A549 (cell line): ENCODE measurements at places on chromosomes 6 and 20. TPM values are rescaled to one million over a fixed set of nuclear protein-coding genes. Genes with fewer than 3 reads are reported as not detected.

DNA sequence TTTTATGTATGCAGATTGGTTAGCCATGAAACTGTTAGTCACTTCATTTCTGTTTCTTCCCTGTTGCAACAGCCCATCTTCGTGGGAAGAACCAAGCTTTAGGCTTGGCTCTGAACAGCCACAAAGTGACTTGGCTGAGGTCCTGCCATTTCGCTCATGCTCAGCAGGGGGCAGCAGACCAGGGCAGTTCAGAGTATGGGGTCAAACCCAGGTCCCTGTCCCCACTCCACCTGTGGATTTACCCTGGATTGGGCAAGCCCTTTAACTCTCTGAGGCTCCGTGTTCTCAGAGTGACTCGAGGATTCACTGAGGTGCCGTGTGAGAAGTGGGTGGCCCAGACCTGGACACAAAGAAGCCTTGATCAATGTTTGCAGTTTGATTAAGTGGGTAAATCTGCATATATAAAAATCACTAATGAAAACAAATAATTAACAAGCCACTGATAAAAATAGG, 19.8 kb upstream of the MAP1LC3A start:
- no peak for DNase-seq

DNA sequence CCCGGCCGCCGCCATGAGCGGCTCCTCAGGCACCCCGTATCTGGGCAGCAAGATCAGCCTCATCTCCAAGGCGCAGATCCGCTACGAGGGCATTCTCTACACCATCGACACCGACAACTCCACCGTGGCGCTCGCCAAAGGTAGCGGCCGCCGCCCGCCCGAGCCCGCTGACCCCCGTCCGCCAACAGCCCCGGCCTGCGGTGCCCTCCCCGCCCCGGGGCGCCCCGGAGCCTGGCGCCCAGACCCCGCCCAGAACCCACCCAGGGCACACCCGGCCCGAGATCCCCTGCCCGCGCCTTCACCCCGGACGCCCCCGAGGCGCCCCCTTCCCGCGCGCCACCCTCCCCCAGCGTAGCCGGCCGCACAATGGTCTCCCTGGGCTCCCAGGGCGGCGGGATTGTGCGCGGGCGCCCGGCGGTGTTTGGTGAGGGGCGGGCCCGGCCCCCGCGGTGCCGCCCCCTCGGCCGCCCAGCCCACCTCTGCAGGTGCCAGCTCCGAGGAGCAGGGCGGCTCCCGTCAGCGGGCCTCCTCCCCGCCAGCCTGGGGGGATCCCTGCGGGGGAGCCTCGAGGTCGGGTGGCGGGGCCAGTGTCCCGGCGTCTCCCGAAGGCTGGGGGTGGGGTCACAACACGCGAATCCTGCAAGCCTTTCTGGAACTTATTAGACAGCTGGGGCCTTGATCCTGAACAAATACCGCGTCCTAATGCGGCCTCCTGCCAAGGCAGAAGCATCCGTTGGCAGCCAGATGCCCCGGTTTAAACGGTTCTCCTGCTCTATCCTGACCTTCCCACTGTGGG, 577 bp downstream of the LSM14B start:
- DNase-seq, result no peak

GRCh38 chr6:51382847-51383246, 564.2 kb downstream of the TFAP2B start:
- no peak for DNase-seq

- no peak for DNase-seq
These were observed 11.3 kb upstream of the MYT1 start for GRCh38 chr20:64152906-64153305.

DNA sequence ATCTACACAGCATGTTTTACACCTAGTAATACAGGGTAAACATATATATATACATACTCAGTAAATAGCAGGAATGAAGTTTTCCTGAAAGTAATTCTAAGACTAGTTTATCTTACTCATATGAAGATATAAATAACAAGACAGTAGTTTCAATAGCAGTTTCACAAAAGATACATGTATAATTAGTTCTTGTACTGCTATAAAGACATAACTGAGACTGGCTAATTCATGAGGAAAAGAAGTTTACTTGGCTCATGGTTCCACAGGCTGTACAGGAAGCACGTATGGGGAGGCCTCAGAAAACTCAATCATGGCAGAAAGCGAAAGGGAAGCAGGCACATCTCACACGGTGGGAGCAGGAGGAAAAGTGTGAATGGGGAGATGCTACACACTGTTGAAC, 16.9 kb downstream of the RARS2 start:
- no peak for DNase-seq

GRCh38 chr6:130452336-130452735, 86.5 kb downstream of the TMEM200A start:
- DNase-seq, result no peak

DNA sequence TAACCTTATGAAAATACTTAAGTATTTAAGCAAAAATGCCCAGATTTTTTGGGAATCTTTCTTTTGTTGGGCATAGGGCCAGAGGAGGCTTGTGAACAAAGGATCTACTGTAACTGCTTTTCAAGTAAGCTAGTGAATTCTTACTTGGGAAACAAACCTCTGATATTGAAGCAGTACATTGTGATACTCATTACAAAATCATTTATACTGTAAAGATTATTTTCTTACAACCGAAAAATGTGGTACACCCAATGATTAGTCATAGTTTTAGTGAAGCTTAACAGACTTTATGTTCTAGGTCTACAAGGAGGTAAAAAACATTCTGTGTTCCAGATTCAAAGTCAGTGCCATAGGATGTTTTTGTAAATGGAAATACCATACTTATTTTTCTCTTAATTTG, 272.9 kb upstream of the KCNQ5 start:
- no peak for DNase-seq

- DNase-seq, result no peak
These were observed 40.5 kb downstream of the RNGTT start for GRCh38 chr6:88922775-88923548.

DNA sequence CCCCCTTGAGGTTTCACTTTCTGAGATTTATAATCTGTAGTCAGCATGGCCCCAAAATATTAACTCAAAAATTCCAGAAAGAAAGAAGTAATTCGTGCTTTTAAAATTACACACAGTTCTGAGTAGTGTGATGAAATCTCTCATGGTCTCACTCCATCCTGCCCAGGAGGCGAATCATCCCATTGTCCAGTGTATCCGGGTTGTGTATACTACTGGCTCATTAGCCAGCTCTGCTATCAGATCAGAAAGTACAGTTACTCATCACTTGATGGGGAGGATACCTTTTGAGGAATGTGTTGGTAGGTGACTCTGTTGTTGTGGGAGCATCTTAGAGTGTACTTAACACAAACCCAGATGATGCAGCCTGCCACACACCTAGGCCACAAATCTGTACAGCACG, 65.2 kb downstream of the CDC5L start:
- DNase-seq, result no peak

- DNase-seq, result no peak
These were observed 178.4 kb downstream of the DLL1 start for GRCh38 chr6:170112583-170112860.

DNA sequence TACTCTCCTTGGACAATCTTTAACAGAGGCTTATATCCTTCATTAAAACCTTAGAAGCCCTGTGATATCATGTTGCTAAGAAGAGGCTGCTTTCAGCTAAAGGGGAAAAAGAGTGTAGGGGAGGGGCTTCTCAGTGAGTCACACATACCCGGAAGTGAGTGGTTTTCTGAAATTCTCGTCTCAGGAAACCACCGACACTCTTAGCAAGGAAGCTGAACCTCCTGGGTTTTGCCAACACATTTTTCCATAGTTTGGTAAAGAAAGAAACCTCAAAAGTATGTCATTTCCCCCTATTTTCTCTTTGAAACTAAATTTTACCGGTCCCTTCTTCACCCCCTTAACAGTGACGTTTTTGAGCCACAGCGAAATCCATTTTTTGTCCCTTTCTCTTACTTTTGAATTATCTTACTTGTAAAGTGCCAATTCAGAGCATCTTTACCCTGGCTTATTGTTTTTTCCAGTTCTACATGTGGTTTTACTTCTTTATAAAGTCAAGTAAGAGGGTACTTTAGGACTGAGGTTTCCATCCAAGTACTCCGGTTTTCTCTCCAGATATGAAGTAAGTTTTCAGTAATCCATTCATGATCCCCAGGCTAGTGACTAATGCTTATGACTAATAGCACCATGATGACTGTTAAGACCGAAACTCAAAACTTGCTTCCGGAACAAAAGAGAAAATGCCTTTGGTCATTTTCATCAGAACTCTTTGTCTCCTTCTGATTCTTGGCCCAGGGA, 219.3 kb downstream of the ARHGAP18 start:
- DNase-seq, result peak; percentile 78

GRCh38 chr6:140370976-140371870, 996.8 kb upstream of the CITED2 start:
- DNase-seq, result no peak

GRCh38 chr6:99002831-99003230, 55.1 kb upstream of the FBXL4 start:
- DNase-seq, result no peak

- DNase-seq, result no peak
These were observed 6.5 kb downstream of the BMP5 start for GRCh38 chr6:55868771-55869479.

GRCh38 chr6:90121982-90122381, 174.7 kb downstream of the BACH2 start:
- DNase-seq, result no peak

DNA sequence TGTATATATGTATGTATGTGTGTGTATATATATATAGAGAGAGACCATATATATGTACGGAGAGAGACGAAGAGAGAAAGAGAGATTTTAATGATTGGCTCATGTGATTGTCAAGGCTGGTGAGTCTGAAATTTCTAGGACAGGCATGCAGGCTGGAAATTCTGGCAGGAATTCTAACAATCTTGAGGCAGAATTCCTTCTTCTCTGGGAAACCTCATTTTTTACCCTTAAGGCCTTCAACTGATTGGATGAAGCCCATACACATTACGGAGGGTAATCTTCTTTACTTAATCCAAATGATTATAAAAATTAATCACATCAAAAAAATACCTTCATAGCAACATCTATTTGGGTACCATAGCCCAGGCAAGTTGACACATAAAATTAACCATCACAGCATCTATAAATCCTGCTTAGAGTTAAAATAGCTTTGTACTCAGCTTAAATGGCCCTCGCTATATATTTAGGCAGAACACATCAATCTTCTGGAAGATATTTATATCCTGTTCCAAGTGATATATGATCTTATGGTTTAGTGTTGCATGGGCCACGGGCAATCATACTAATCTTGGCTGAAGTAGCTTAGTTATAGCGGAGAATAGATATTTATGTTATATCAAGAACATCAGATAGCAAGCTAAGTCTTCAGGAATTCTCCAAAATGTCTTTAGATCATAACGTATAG, 36.6 kb downstream of the ABRACL start:
- DNase-seq, result no peak

GRCh38 chr6:14862845-14863244, 383.0 kb upstream of the JARID2 start:
- DNase-seq, result no peak

DNA sequence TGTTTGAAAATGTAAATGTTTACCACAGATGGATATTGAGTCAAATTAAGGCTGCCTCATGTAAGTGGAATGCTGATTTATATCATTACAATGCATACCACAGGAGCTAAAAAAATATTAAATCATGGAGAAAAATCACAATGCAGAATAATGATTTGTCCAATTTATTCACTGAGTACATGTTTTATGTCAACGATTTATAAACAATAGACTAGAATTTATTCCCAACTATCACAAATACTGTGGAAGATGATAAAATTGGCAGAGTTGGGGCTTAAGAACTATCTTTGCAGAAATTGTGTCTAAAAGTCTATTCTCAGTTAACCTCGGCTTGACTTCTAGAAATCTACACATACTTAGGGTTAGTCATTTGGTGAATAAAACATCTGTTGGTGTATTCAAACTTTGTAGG, 472.1 kb upstream of the MARCKS start:
- DNase-seq, result no peak

DNA sequence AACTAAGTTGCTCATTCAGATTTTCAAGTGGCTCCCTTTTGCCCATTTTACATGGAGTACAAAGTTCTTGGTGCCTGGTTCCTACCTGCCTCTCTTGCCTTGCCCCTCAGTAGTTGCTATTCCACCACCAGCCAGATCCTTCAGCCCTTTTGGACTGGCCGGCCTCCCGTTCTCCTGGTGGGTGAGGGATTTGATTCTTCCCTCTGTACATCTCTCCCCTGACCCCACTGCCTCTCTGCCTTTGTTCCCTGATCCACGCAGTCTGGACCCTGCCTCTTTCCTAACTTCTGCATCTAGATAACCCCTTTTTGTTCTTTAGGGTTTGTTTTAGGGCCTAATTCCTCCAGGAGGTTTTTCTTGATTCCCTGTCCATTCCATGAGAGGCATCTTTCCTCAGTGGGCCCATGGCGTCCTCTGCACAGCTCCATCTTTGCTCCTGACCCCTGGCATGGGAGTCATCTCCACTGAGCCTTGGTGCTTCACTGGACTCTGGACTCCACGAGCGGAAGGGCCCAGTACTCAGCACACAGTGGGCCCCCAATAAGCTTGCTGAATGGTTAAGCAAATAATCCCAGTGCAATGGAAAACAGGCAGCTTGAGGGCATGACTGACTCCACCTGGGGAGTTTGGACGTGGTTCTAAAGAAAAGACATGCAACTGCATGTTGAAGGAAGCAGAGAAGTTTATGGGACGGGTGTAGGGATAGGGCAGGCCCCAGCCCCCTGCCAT, 309.3 kb upstream of the SUPT3H start:
- no peak for DNase-seq

- DNase-seq, result no peak
These were observed 39.8 kb upstream of the ARHGAP18 start for GRCh38 chr6:129749749-129750120.

DNA sequence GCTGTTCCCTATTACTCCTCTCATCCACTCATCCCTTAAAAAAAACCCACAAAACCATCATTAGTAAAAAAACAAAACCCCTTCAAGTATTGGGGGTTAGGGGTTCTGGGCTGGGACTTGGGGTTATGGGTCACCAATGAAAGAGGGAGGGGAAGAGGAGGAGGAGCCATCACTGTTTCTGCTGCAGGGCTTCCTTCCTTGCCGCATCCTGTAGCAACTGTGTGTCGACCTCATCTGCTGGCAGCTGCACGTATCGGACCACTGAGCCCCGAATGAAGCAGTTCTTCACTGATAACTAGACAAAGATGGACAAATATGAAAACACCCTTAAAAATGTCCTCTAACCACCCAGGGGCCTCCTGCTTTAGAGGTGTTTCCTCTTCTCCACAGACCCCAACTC, 2.0 kb upstream of the VARS1 start:
- DNase-seq, result no peak

- DNase-seq, result no peak
These were observed 52.6 kb upstream of the TMEM200A start for GRCh38 chr6:130313206-130313605.

Gene MAP7
- polyA plus RNA-seq, result 49.5 to 65.0 TPM (median 60.6 TPM) in 3 replicates

Gene VSTM2L
- polyA plus RNA-seq, result 3.7 to 7.4 TPM (median 5.8 TPM) in 3 replicates

Gene PEX7
- polyA plus RNA-seq, result 6.0 to 6.9 TPM (median 6.2 TPM) in 3 replicates

Gene RIMS4
- polyA plus RNA-seq, result 1.3 to 1.6 TPM (median 1.3 TPM) in 3 replicates

Gene CST4
- not detected in 3 replicates for polyA plus RNA-seq

Gene TOX2
- 4.9 to 7.2 TPM (median 5.3 TPM) in 3 replicates for polyA plus RNA-seq

Gene GLP1R
- polyA plus RNA-seq, result not detected in 3 replicates

Gene GPR6
- not detected in 3 replicates for polyA plus RNA-seq

Gene RWDD2A
- 1.7 to 2.2 TPM (median 1.9 TPM) in 3 replicates for polyA plus RNA-seq
